IMR-90 (cell line): ENCODE measurements at places on chromosomes 12 and 14. TPM values are rescaled to one million over a fixed set of nuclear protein-coding genes. Genes with fewer than 3 reads are reported as not detected.

DNA sequence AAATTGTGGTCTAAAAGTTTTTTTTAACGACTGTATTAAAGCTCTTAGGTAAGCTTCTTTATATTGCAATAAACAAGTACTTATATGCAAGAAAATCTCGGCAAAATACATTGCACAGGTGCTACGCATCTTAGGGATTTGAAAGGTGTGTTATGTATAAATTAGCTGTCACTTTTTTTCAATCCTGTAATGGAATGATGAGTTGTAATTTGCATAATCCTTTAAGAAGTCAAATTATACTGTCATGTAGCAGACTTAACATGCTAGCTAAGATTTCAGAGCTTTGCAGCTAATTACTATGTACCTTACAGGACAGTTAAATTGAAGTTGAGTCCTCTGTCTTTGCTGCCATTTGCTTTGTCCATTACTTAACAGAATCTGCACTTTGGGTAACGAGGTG is 117.5 kb downstream of the NPAS3 start:
- no peak overlapping the region for H3K27ac ChIP-seq
- no peak for DNase-seq
- H3K27me3 ChIP-seq, result no peaks in the 10 kb centered on the region
- H3K4me3 ChIP-seq, result no peak overlapping the region
- H3K36me3 ChIP-seq, result no peaks in the 10 kb centered on the region

- H3K36me3 ChIP-seq, result peaks cover 22% of the 10 kb centered on the region
- no peak for DNase-seq
- H3K4me3 ChIP-seq, result no peak overlapping the region
- no peaks in the 10 kb centered on the region for H3K4me1 ChIP-seq
- no peak overlapping the region for H3K27ac ChIP-seq
Observed at GRCh38 chr14:77554207-77554606, 55.6 kb upstream of the ISM2 start.

- no peaks in the 10 kb centered on the region for H3K36me3 ChIP-seq
- H3K27ac ChIP-seq, result peak overlapping the region; percentile 6; the same call in 1 of the 2 replicates
- H3K4me1 ChIP-seq, result peaks cover 4% of the 10 kb centered on the region
Observed at GRCh38 chr12:1318327-1319031, 275.9 kb downstream of the FBXL14 start.

The KLRK1 gene
- not detected in 2 replicates for total RNA-seq

GRCh38 chr12:121939186-121939585 is 20.8 kb downstream of the CFAP251 start:
- DNase-seq, result no peak
- no peaks in the 10 kb centered on the region for H3K27me3 ChIP-seq
- H3K4me1 ChIP-seq, result no peaks in the 10 kb centered on the region
- no peak overlapping the region for H3K27ac ChIP-seq
- H3K36me3 ChIP-seq, result peaks cover 15% of the 10 kb centered on the region
- H3K4me3 ChIP-seq, result no peak overlapping the region

The ASB2 gene
- 0.54 and 0.83 TPM in 2 replicates for total RNA-seq

The PLEKHH1 gene
- under 0.01 TPM in 2 replicates for total RNA-seq

DNA sequence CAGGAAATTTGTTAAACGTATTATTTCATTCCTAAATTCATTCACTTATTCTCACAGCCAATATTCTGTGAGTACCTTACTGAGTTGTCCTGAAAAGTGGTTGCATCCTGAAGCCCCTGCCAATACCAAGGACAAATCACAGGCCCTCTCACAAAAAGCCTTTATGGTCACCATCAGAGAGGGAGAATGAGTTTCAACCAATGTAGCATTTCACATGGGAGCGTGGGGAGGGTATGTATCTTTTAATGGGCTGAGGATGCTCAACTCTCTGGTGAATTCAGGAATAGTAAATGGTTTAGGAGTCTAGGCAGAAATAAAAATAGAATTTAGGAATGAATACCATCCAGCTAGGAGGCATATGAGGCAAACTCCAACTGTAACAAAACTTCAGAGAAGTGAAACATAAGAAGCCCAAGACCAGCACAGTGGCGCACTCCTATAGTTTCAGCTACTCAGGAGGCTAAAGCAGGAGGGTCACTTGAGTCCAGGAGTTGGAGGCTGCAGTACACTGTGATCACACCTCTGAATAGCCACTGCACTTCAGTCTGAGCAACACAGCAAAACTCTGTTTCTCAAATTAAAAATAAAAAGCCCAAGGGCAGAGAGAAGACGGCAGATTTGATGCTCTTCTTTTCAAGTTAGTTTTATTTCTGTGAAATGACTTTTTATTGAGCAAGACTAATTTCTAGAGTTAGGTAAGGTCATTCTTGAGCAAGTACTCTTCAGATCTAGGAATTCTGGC is 142.7 kb downstream of the HMGA2 start:
- peaks cover 4% of the 10 kb centered on the region for H3K4me1 ChIP-seq
- no peak for DNase-seq
- H3K36me3 ChIP-seq, result peaks cover 4% of the 10 kb centered on the region; the same call in 1 of the 2 replicates
- H3K27me3 ChIP-seq, result no peaks in the 10 kb centered on the region
- H3K4me3 ChIP-seq, result no peak overlapping the region
- no peak overlapping the region for H3K27ac ChIP-seq

GRCh38 chr12:108594323-108594903 is 3.5 kb downstream of the TMEM119 start:
- no peak overlapping the region for H3K4me3 ChIP-seq
- DNase-seq, result no peak
- peaks cover 2% of the 10 kb centered on the region; the same call in 1 of the 2 replicates for H3K36me3 ChIP-seq
- no peak overlapping the region for H3K27ac ChIP-seq

DNA sequence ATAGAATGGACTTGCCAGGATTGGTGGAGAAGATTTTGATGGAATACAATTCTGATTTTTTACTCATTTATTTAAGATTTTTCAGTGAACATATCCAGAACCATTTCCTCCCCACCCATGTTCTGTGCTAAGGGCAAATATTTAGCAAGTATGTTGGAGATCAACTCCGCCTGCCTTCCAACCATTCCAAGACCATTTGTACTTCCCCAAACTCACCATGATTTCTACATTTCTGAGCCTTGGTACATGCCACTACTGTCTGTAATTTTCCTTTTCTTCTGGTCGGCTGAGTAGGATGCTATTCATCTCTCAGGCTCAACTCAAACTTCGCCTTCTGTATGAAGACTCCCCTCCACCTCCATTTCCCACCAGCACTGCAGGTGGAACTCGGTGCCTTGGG is 150.6 kb downstream of the NTF3 start:
- peaks cover 14% of the 10 kb centered on the region for H3K4me1 ChIP-seq
- H3K36me3 ChIP-seq, result no peaks in the 10 kb centered on the region
- no peak overlapping the region for H3K27ac ChIP-seq
- no peaks in the 10 kb centered on the region for H3K27me3 ChIP-seq
- H3K4me3 ChIP-seq, result no peak overlapping the region

- peaks cover 2% of the 10 kb centered on the region; the same call in 1 of the 2 replicates for H3K4me1 ChIP-seq
- no peak overlapping the region for H3K27ac ChIP-seq
- H3K36me3 ChIP-seq, result peaks cover 7% of the 10 kb centered on the region; the same call in 1 of the 2 replicates
- H3K27me3 ChIP-seq, result no peaks in the 10 kb centered on the region
- no peak for DNase-seq
Observed at GRCh38 chr12:52953181-52953841, 4.4 kb downstream of the KRT18 start.

GRCh38 chr12:39103552-39104165 is 198.3 kb upstream of the CPNE8 start:
- no peak overlapping the region for H3K27ac ChIP-seq
- H3K27me3 ChIP-seq, result no peaks in the 10 kb centered on the region
- no peak overlapping the region for H3K4me3 ChIP-seq
- no peaks in the 10 kb centered on the region for H3K36me3 ChIP-seq

- no peaks in the 10 kb centered on the region for H3K36me3 ChIP-seq
- H3K27ac ChIP-seq, result no peak overlapping the region; the same call in 1 of the 2 replicates
- H3K4me1 ChIP-seq, result peaks cover 14% of the 10 kb centered on the region
Observed at GRCh38 chr14:100694579-100695422, 31.9 kb upstream of the DLK1 start.

GRCh38 chr14:61574514-61574807 is 120.9 kb upstream of the HIF1A start:
- H3K4me3 ChIP-seq, result no peak overlapping the region
- peak overlapping the region; percentile 67 for H3K27ac ChIP-seq
- H3K36me3 ChIP-seq, result no peaks in the 10 kb centered on the region
- DNase-seq, result no peak
- peaks cover 30% of the 10 kb centered on the region for H3K4me1 ChIP-seq

- H3K36me3 ChIP-seq, result no peaks in the 10 kb centered on the region
- DNase-seq, result no peak
- no peak overlapping the region for H3K27ac ChIP-seq
- no peaks in the 10 kb centered on the region for H3K27me3 ChIP-seq
- H3K4me3 ChIP-seq, result no peak overlapping the region
Observed at GRCh38 chr12:93011100-93011499, 82.0 kb upstream of the EEA1 start.

The POU6F1 gene
- 0.90 and 1.9 TPM in 2 replicates for total RNA-seq

- DNase-seq, result no peak
- no peaks in the 10 kb centered on the region for H3K27me3 ChIP-seq
- H3K36me3 ChIP-seq, result no peaks in the 10 kb centered on the region
- H3K27ac ChIP-seq, result no peak overlapping the region
- no peaks in the 10 kb centered on the region for H3K4me1 ChIP-seq
Observed at GRCh38 chr12:89327486-89328094, 24.7 kb downstream of the DUSP6 start.

The RPS6KL1 gene
- 0.72 and 1.1 TPM in 2 replicates for total RNA-seq
